ENCODE measurements at places on chromosomes 5 and 9. TPM values are rescaled to one million over a fixed set of nuclear protein-coding genes. Genes with fewer than 3 reads are reported as not detected.

DNA sequence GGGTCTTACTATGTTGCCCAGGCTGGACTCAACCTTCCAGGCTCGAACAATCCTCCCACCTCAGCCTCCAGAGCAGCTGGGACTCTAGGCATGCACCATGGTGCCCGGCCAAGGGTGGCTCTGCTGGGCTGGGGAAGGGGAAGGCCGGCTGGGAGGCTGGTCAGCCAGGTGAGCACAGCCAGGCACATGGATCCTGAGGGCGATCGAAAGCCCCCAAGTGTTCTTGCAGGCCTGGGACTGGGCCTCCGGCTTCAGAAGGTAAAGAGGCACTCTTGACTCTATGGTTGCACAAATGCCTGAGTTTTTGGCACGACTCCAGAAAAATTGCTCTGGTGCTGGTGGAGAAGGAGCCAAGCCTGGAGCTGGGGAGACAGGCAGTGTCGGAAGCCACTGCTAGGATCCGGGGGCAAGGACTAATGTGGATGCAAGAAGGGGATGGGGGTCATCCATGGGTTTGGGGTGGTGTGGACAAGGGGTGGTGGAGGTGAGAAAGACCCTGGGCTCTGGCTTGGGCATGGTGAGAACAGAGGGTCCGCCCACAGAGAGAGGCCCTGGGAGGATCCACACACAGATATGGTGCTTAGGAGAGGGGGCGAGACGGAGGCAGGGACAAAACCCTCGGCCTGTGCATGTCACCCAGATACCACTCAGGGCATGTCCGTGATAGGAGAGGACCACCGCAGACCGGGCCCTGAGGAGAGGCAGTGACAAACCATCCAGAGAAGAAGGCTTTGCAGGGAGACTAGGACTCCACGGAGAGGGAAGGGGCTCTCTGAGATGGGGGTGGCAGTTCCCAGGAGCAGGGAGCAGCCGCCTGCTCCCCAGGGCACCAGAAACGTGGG, 51.1 kb upstream of the COL5A1 start:
- H3K4me1 ChIP-seq = no peaks in the 10 kb centered on the region
- H3K36me3 ChIP-seq = no peaks in the 10 kb centered on the region
- H3K27ac ChIP-seq = no peak overlapping the region
- H3K27me3 ChIP-seq = peaks cover 8% of the 10 kb centered on the region
- no peak for DNase-seq

DNA sequence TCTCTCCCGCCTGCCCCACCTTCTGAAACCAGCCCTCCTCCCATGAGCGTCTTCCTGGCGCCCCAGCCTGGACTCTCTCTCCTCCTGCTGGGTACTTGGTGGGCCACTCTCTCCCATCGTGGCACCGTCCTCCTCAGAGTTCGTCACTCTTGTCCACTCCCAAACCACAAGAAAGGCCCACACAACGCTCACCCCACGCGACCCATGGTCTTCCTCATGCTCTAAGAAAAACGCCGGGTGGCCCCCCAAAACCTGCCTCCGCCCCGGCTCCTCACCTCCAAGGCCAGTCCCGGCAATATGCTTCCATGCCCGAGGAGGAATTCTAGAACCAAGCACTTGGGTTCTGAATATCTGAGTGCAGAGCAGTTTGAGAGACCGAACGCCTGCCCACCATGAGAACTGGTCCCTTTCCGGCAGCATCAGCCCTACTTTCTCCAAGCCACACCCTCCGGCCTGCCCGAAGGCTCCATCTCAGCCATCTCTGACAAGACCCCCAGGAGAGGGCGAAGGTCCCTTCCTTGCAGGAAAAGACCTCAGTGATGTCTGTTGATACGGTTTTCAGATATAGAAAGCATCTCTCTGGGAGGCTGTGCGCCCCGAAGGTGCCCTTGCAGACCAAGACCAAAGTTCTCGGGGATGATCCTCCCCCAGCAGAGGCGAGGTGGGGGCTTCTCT, 15.0 kb downstream of the SLC6A3 start:
- DNase-seq = no peak
- H3K4me1 ChIP-seq = no peaks in the 10 kb centered on the region
- H3K4me3 ChIP-seq = no peak overlapping the region
- peaks cover 2% of the 10 kb centered on the region for H3K36me3 ChIP-seq

SHC3 gene
- total RNA-seq = not detected

- peaks cover 9% of the 10 kb centered on the region for H3K27me3 ChIP-seq
- no peak for DNase-seq
- peaks cover 57% of the 10 kb centered on the region for H3K4me1 ChIP-seq
- no peak overlapping the region for H3K4me3 ChIP-seq
Measured at GRCh38 chr5:53035868-53036381, 46.8 kb downstream of the ITGA2 start.

ANKDD1B gene
- total RNA-seq = not detected

- no peaks in the 10 kb centered on the region for H3K36me3 ChIP-seq
- no peaks in the 10 kb centered on the region for H3K27me3 ChIP-seq
- H3K27ac ChIP-seq = no peak overlapping the region
- DNase-seq = no peak
- H3K4me3 ChIP-seq = no peak overlapping the region
Measured at GRCh38 chr5:141668601-141669265, 13.3 kb downstream of the ARAP3 start.

DNA sequence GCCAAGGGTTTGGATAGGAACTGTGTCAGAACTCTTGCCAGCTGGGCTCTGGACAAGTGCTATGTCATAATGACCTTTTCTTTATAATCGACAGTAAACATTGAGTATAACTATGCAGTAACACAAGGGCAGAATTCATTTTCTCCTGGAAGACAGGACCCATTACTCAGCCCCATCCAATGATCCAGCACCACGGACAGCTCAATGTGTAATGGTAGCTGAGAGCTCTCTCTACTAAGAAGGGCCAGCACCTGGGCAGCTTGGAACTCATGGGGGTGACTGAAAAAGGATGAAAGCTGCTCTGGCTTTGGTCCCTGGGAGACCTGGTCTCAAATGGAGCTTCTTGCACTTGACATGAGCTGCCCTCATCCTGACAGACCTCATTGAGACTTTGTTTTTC, 347.8 kb downstream of the TRIM32 start:
- DNase-seq = no peak
- H3K27me3 ChIP-seq = no peaks in the 10 kb centered on the region
- H3K27ac ChIP-seq = no peak overlapping the region
- H3K4me1 ChIP-seq = no peaks in the 10 kb centered on the region
- H3K36me3 ChIP-seq = no peaks in the 10 kb centered on the region
- no peak overlapping the region for H3K4me3 ChIP-seq
